Calu3 (cell line): ENCODE measurements at places on chromosomes 7 and 10. TPM values are rescaled to one million over a fixed set of nuclear protein-coding genes. Genes with fewer than 3 reads are reported as not detected.

ZNF33A gene
- total RNA-seq, result 19.0 and 21.7 TPM in 2 replicates

PRKG1 gene
- total RNA-seq, result 0.21 and 0.81 TPM in 2 replicates

CCDC146 gene
- total RNA-seq, result 4.8 and 8.8 TPM in 2 replicates

DNA sequence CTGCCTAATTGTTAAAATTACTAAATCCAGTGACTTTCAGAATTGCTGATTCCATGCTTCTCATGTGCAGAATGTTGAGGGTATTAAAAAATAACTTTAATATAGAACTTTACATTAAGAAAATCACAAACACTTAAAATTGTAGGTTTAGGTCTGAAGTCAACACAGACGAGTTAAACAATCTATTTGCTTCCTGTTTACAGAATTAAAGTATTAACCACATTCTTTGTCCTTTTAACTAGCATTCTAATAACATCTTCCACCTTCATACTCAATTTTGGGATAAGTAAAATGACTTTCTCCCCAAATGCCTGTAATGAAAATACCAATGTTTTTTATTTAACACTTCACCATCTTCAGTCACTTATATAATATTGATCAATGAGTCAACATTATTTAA, 2.2 kb downstream of the ITGB1 start:
- H3K27me3 ChIP-seq, result no peaks in the 10 kb centered on the region
- DNase-seq, result no peak
- peaks cover 44% of the 10 kb centered on the region for H3K4me1 ChIP-seq
- peak overlapping the region; percentile 97 for H3K27ac ChIP-seq

DNA sequence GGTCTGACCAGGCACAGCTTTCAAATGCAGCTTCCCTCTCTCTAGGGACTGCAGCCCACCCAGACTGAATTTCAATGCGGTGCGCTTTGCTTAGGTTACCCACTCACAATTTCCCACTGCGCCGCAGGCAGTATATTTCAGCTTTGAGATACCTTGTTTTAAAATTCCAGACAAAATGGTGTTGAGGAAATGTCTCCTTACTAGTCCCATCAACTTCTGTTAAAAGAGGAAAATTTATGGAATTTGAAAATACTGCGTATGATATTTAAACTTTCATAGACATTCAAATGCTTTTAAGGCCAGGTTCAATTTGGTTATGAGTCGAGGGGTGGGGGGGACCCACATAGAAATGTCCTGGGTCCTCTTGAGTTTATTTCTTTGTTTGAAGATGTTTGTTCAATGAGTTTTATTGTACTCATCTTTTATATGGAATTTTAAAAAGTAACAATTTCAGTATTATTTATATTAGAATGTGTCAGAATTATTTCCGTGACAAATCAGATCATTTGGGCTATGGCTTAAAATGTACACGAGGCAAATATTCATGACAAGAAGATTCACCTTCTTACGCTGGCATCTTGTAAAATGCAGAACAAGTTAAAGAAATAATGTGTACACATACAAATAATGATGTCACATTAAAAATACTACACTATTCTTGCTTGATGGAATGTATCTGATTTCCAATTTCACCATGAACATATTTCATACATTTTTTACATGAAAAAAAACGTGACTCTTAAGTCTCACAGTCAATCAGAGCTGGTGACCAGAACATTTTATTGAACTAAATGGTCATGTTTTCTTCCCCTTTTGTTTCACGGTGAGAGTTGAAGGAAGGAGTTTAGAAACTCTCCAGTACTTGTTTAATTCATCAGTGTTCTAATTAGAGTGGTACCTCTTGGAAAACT, 1.3 kb downstream of the IKZF1 start:
- DNase-seq, result no peak
- H3K36me3 ChIP-seq, result peaks cover 10% of the 10 kb centered on the region
- no peak overlapping the region for H3K27ac ChIP-seq
- H3K4me1 ChIP-seq, result peaks cover 8% of the 10 kb centered on the region
- no peak overlapping the region for H3K4me3 ChIP-seq
- peaks cover 92% of the 10 kb centered on the region for H3K27me3 ChIP-seq

- DNase-seq, result no peak
- no peak overlapping the region for H3K27ac ChIP-seq
- H3K36me3 ChIP-seq, result no peaks in the 10 kb centered on the region
- no peaks in the 10 kb centered on the region for H3K4me1 ChIP-seq
- H3K4me3 ChIP-seq, result no peak overlapping the region
- peaks cover 62% of the 10 kb centered on the region for H3K27me3 ChIP-seq
Observed at GRCh38 chr7:100200693-100201092, 19.1 kb upstream of the PVRIG start.

DNA sequence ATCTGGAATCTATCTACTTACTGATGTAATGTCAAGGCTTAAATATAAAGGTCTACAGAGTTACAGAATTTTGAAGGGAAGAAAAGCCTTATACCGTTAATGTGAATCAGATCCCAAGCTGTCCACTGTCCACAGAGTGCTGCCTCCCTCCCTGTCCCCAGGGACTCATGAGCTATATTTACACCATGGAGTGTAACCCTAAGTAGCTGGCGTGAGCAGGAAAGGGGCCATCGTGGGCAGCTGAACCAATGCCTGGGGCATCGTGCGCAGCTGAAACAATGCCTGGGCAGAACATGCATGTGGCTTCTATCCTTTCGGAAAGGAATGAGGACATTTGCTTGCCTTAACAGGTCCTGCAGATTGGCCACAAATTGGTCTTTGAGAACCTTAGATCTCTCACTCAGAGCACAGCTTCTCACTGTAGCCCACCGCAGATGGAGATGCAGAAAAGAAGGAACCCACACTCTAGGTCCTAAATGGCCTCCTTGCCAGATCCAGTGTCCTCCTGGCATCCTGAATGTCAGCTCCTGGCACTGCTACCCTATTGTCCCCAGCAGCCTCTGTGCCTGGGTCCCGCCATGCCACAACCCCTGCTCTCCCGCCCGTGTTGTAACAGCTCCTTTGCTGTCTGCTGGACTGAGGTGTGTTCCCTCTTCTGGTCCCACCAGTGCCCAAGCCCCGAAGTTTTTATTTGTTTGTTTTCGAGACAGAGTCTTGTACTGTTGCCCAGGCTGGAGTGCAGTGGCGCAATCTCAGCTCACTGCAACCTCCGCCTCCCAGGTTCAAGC, 30.3 kb downstream of the CCDC3 start:
- no peaks in the 10 kb centered on the region for H3K36me3 ChIP-seq
- no peak overlapping the region for H3K4me3 ChIP-seq
- H3K27me3 ChIP-seq, result peaks cover 75% of the 10 kb centered on the region
- no peak overlapping the region for H3K27ac ChIP-seq
- no peak for DNase-seq

GRCh38 chr7:116732788-116733694, 61.0 kb downstream of the MET start:
- peaks cover 34% of the 10 kb centered on the region for H3K36me3 ChIP-seq
- peak overlapping the region; percentile 43 for H3K27ac ChIP-seq
- H3K4me3 ChIP-seq, result no peak overlapping the region
- DNase-seq, result no peak

DNA sequence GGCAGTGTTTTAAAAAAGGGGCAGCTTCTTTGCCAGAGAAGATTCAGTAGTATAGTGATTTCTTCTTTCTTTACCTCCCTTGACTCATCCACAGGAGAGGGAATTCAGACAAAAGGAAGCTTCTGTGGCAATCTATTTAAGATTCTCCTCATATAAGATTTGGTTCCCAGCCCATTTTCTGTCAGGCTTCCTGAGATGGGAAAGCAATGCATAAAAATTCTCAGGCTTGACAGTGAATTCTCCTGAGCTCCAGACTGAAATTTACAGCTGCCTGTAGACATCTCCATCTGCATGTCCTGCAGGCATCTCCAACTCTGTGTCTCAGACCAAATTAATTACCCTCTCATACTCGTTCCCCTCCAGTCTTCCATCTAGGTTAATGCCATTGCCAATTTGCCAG, 72.8 kb downstream of the TSPAN12 start:
- H3K4me3 ChIP-seq, result no peak overlapping the region
- no peaks in the 10 kb centered on the region for H3K27me3 ChIP-seq
- H3K27ac ChIP-seq, result no peak overlapping the region
- no peak for DNase-seq
